ENCODE measurements at places on chromosomes 4 and X.

DNA sequence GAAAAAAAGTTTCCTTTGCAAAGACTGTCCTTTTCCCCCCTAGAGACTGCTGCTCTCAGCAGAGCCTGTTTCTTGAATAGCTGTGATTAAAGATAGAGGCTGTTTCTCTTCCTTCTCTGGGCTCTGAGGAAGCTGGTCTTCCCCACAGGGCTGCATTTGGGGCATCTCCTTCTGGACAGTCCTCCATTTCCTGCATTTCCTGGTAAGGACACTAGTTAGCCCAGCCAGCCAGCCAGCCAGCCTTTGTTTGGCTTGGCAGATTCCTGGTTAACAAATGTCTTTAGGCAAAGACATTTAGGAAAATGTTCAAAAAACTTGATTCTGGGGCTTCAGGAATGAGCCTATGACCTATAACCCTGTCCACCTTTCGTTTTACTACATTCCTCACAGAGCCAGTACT, 34.0 kb upstream of the PLAC1 start:
- no peak for DNase-seq

DNA sequence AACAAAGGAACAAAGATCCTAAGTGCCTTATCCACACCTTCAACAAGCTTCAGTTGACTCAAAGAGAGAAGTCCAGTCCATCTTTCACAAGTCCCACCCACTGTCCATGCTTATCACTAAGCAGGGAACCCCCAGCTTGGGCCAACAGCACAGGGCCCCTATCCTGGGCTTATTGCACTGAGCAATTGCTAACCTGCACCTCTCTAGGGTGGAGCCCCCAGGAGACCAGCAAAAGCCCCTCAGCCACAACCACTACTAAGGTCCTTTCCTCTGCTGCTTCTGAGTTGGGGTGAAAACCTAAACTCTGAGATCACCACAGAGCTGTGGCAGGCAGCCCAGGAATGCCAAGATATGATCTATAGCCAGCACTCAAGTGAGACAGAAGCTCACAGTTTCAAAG, 96.7 kb upstream of the PBDC1 start:
- no peak for DNase-seq

- DNase-seq: no peak
Observed at GRCh38 chr4:184032091-184032490, 127.0 kb downstream of the STOX2 start.

DNA sequence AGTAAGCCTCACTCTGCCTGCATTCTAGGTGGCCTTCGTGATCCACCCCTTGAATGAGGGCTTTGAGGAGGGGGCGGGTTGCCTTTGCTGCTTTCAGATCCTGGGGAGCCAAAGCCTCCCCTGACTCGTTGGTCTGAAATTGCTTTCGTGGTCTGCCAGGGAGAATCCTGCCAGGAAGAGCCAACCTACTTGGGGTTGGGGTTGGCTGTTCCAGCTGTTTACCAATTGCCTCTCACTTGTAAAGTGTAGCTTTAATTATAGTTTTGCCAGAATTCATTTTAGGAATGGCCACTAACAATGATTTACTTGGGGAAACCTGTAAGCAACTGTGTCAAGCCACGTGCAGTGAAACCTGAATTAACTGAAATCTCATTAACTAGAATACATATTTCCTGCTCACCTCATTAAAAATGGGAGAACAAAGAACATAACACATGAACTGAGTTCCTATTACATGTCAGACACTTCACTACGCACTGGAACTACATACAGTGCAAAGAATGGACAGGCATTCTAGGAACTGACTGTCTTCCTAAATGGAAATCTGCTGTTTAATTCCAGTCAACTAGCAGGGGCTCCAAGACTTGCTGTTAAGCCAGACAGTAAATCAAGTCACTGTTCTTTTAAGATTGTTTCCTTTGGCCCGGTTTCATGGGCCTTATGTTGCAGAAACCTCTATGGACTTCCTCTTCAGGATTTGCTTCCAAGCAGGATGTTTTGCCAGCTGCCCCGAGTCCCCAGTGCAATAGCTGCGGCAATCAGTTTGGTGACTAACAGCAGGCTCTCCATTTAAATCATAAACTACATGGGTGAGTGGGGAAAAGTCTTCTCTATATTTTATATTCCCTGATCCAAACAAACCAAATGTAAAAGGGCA, 16.4 kb upstream of the NKRF start:
- DNase-seq: no peak

DNA sequence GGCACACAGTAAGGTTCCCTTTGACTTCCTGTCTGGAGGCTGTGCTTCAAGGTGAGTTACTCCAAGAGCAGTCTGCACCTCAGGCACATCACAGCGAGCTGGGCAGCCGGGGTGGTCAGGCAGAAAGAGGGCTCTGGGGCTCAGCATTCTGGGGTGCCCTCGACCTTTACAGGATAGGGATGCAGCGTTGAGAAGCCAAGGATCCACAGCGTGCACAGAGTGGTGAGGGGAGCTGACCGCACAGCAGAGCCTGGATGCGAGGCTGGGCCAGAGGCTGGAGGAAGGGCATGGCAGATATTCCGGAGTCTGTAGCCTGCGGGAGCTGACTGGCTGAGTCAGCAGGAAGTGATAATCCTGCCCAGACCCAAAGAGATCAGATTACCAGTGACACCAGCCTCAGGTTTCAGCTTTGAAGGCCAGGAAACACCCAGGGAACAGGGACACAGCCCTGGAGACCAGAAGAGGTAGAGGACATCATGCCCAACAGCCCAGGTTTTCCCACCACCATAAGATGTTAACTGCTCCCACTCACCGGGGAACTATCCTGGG, 38.4 kb upstream of the PDLIM3 start:
- peak; percentile 20 for DNase-seq

- DNase-seq: no peak
Observed at GRCh38 chr4:184011826-184012380, 106.8 kb downstream of the STOX2 start.

DNA sequence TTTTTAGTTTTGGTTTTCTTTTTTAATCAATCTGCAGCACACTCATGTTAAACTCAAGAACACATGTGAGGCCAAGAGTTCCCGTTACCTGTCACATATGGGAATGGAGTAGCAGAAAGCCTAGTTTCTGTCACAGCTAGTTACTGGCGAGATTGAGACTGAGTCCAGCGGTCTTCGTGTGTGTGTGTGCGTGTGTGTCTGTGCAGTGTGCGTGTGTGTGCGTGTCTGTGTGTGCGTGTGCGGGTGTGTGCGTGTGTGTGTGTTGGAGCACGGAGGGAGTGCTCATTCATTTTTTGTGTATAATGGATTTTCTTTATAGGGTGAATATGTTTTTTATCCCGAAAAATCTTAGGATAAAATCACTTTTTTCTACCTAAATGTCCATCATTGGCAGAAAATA, 19.2 kb downstream of the F11 start:
- no peak for DNase-seq

GRCh38 chr4:94711635-94712034, 46.1 kb upstream of the BMPR1B start:
- no peak for DNase-seq

- no peak for DNase-seq
Observed at GRCh38 chr4:183353557-183353956, 31.3 kb upstream of the CLDN24 start.

GRCh38 chrX:69109706-69110105, 55.5 kb downstream of the PJA1 start:
- no peak for DNase-seq

DNA sequence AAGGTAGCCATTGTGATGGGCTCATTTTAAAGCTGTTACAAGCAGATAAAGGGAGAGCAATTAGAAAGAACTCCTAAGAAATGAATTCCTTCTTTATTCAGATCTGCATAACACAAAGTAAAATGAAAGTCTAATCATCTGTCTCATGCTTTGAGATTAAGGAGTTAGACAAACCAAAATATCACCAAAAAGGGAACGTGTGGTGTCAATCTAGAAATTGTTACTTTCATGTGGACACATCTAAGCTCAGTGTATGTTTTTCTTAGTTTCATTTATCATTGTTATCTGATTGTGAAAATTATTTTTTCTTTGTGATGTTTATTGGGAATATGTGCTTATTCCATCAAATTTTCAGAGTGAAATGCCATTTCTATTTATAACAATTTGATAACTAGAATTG, 80.3 kb downstream of the BANK1 start:
- DNase-seq: no peak

GRCh38 chrX:43703211-43703791, 47.2 kb downstream of the MAOA start:
- DNase-seq: no peak

DNA sequence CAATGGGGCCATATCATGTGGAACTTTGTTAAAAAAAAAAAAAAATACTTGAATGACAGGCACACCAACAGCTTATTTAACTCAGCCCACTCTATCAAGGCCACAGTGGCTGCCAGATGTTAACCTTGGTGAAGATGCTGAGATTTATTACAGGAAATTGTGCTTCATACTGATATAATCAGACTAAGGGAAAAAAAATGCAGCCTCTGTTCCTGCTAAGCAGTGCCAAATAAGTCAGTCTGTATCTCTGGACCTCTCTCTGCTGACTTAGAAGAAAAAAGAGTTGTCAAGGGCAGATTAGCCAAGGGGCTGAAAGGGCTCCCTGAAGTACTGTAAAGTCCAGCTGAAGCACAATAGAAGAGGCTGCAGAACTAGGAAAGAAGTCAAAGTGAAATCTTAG, 677.7 kb upstream of the HTR2C start:
- DNase-seq: no peak

DNA sequence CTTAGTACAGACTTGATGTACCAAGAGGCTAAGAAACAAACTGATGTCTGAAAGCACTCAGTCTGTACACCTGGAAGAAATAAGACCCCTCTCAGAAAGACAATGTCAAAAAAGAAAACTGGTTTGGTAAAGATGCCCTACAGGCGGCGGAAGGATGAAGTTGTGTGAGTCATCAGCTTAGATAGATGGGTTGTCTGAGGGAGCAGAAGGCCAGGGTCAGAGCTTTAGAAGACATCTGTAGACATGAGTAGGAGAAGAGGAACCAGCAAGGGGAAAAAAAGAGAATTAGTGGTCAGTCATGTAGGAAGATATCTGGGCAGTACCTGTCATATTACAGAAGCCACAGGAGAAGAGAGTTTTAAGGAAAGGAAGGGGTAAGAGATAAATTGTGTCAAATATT, 8.3 kb downstream of the SRPX2 start:
- DNase-seq: no peak

DNA sequence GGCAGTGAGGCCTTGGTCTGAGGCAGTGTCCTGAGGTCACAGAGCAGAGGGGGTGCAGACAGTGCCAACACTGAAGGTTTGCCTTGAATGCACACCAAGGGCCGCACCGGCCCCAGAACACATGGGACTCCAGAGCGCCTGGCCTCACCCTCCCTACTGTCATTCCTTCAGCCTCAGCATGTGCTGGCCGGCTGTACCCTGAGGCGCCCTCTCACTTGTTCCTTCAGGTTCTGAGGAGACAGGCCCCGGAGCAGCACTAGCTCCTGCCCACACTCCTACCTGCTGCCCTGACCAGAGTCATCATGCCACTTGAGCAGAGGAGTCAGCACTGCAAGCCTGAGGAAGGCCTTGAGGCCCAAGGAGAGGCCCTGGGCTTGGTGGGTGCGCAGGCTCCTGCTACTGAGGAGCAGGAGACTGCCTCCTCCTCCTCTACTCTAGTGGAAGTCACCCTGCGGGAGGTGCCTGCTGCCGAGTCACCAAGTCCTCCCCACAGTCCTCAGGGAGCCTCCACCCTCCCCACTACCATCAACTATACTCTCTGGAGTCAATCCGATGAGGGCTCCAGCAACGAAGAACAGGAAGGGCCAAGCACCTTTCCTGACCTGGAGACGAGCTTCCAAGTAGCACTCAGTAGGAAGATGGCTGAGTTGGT, 2.4 kb downstream of the MAGEA12 start:
- no peak for DNase-seq
